Caco-2 (cell line): ENCODE measurements at places on chromosomes 1 and 21.
A peak's percentile ranks its signal among the peaks of the same experiment; 100 is the strongest.

- no peak for DNase-seq
Measured at GRCh38 chr1:86448670-86449069, 20.1 kb upstream of the CLCA1 start.

DNA sequence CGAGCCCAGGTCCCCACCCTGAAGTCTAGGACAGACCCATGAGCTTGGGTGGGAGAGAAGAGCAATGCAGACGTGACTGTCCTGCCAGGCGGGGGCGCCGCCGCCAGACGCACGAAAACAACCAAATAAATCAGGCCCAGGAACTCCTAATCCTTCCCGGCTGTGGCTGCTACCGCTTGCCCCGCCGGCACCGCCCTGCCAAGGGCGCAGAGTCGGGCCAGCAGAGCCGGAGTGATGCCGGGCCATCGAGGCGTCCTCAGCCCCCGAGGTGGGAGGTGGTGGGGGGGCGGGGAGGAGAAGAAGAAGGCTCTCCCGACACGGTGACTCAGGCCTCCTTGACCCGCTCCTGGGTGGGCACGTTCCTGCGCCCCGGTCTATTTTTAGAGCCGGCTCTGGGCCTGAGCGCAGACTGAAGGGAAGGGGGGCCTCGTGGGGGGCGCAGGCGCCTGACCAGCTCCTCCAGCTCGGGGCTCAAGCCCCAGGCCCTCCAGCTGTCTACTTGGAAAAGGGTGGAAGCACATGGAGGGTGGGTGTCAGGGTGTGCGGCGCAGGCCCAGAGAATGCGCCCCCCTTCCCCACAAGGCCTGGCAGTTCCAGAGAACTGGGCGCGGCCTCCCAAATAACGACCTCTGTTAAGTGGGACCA lies 10.7 kb upstream of the COL16A1 start:
- DNase-seq = peak; percentile 17

DNA sequence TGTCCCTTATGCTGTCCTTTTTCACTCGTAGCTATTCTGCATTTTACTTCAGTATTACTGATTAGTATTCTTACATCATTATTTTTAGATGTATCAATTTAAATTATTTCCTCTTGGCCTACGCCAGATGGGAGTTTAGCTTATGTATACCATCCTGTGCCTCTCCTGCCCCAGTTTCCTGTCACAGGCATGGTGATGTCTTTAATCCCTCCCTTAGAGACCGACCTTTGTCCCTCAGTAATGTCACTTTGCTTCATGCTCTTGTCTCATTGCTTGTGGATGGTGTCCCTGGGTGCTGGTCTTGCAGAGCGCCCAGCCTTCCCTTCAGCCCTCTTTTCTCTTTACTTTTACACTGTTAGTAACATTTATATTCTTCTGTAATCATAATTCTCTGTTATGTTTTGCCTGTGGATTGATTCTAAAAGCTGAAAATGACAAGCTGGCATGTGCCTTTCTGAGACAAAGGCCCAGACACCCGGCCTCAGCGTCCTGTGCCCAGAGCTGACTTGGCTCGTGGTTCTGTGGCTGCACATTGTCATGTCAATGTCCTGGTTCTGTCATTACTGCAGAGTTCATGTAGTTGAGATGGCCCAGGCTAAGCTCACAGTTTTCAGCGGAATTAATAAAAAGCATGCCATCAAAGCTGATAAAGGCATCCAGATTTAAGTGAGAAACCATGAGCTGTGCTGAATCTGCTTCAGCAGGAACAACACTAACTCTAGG lies 100.7 kb downstream of the MTR start:
- no peak for DNase-seq

GRCh38 chr21:36471254-36471723 lies 8.6 kb downstream of the CLDN14 start:
- no peak for DNase-seq

- DNase-seq = no peak
Measured at GRCh38 chr1:117372863-117373412, 5.7 kb downstream of the MAN1A2 start.

DNA sequence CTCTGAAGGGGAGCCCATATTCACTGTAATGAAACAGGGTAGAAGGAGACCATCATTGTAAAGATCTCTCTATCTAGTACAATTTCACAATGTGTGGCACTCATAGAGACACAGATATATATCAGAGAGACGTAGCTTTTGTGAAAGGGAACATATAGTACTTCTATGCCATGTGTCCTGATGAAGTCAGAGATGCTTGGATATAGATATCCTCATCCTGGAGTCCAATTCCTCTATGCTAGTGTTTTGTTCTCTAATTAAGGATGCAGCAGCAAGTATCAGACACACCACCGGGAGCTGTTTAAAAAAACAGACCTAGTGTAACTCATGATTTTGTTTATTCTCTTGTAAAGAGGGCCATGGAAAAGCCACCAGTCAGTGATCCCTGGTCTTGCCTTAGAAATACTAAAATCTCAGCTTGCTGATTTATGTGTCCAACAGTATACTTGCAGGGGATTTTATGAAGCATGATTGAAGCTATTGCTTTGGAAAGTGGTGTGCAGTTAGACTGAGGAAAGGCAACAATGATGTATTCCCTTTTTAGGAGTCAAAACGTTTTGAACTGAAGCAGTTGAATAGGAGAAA lies 2.5 kb downstream of the NCAM2 start:
- DNase-seq = no peak

DNA sequence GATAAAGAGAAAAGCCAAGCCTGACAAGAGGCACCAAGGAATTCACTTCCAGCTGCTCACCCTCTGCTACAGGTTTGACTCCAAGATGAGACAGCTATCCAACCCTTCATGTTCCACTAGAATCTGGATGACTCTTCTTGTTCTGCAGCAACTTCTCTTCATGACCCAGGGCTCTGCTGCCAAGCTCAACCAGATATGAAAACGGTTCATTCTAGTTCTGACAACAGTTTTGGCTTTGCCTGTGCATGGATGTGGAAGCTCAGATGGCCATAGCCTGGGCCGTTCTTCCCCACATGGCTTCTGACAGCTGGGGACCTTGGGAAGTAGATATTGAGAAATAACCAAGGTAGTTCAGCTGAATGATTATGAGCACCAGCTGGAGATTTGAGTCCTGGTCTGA lies 13.7 kb downstream of the PI4KB start:
- DNase-seq = no peak

DNA sequence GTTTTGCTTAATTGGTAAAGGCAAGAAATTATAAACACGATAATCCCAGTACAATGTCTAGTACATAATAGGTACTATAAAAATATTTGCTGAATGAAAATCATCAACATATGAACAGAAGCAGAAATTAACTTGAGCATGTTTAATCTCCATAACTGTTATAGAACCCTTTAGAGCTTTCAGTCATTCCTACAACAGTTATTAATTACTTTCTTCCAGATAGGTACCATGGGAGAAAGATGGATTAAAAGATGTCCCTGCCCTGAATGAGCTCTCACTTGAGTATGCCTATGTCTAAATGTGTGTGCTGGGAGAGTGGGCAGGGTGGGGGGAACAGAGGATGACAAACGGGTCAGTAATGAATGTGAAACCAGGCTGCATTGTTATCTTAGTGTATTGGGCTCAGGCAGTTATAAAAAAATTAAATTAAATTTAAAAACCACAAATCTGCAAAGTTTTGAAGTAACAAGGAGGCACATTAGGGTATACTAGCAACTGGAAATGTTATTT lies 2.4 kb downstream of the EPS15 start:
- no peak for DNase-seq

DNA sequence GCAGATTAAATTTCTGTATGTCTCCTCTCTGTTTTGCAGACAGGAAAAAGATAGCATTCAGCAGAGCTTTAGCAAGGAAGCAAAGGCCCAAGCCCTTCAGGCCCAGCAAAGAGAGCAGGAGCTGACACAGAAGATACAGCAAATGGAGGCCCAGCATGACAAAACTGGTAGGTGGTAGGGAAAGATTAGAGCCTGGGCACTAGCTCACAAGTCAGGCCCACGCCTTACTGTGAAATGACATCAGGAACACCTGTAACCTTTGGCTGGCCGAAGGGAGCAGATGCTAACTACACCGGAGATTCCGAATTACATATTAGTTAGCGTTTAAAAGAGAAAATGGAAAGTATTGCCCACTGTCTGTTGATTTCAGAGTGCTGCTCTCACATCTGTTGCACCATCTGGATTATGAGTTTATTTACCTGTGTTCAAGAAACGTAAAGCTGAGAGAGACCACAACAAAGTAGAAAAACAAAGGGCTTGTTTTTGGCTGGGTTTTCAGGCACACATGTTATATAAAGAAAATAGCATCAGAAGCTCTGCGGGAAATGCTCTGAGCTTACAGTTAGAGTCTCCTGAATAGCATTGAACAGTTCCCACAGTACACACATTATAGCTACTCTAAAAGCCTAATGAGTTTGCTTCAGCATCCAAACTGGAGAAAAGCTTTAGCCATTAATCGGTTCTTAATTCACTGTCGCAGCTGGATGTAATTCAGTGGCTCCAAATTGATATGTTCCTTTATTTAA lies 160.0 kb downstream of the SDCCAG8 start:
- no peak for DNase-seq

DNA sequence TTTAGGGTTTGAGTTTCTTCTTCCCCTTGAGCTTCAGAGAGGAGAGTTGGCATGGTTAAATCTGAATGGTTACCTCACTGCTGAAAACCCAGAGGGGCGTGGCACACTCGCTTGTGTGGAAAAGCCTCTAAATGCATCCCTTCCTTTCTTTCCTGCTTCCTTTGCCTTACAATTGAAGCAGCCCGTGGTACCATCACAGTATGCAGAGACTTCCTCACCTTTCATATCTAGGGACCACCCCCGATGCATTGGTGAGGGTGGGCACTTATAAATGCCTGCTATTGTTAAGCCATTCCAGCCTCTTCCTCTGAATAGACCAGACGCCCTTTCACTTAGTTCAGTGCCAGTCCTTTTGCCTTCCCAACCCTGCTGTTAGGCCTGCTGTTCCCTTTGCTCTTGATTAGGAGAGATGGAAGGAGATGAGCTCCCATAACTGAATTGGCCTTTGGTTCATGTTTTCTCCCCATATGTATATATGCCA lies 21.9 kb upstream of the LAX1 start:
- no peak for DNase-seq

GRCh38 chr1:113519556-113519955 lies 129.2 kb downstream of the MAGI3 start:
- no peak for DNase-seq

- no peak for DNase-seq
Measured at GRCh38 chr1:173448945-173449344, 28.2 kb upstream of the PRDX6 start.

GRCh38 chr1:182484531-182485257 lies 34.7 kb downstream of the RGSL1 start:
- DNase-seq = peak; percentile 50

DNA sequence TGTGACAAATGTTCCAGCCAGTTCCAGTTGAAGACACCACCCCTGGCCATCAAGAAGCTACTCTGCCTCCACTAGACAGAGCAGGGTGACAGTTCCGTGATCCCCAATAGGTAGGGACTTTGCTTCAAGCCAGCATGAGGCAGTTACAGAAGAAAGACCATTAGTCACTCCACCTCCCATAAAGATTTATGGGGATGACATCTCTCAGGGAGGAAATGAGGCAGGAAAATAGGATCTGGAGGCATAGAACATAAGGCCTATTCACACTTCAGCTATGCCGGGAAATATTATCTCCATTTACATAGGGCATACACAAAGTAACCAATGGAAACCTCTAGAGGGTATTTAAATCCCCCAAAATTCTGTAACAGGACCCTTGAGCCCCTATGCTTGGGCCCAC lies 3.5 kb upstream of the GBP7 start:
- DNase-seq = no peak

GRCh38 chr1:38222891-38223290 lies 176.3 kb upstream of the POU3F1 start:
- DNase-seq = no peak

- DNase-seq = no peak
Measured at GRCh38 chr1:226635456-226635941, 86.9 kb downstream of the STUM start.

- DNase-seq = no peak
Measured at GRCh38 chr1:48033495-48034045, 36.4 kb upstream of the TRABD2B start.

DNA sequence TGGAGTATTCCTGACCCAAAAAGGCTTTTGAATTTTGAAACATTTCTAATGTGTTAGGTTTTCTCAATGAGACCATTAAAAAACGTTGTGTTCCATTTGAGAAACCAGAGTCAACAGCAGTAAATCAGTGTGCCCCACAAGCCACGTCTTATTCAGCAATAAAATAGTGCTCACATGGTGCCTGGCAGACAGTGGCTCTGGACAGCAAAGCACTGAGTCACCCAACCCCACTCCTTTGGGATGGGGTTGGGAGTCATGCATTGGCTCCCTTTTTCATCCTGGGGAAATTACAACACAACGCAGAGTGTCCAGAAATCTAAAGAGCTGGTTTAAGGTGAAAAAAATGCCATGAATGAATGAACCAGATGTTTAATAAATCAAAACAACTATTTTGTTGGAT lies 46.5 kb downstream of the KCNJ15 start:
- DNase-seq = no peak

- DNase-seq = peak; percentile 2
Measured at GRCh38 chr1:109040989-109041620, 797 bp downstream of the WDR47 start.
